ENCODE measurements at places on chromosomes 3 and 15.

DNA sequence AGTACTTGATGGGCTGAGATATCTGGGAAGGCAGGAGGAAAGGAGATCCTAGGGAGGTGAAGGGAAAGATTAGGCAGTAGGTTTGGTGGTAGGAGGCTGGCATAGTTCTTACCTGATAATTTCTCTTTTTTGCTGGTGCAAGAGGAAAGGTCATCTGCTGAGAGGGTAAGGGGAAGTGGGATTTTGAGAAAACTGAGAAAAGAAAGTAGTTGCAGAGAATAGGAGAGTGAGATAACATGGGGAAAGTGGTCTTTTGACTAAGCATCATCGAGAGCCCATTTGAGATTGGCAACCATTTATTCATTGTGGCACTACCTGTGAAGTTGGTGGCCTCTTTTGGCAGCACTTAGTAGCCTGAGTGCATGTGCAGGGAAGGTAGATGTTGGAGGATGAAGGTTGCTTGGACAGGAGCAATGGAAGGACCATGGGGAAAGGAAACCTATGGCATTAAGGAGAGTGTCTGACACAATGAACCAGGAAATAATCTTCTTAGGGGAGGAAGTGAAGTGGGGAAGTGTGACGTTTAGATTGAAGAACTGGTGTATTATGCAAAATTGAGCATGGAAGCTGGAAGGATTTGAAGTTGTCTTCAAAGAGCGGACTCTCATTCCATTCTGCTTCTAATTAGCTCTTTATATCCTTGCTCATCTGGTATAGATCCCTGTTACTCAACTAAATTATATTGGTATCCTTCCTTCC is 21.9 kb upstream of the USP13 start:
- no peak for DNase-seq

DNA sequence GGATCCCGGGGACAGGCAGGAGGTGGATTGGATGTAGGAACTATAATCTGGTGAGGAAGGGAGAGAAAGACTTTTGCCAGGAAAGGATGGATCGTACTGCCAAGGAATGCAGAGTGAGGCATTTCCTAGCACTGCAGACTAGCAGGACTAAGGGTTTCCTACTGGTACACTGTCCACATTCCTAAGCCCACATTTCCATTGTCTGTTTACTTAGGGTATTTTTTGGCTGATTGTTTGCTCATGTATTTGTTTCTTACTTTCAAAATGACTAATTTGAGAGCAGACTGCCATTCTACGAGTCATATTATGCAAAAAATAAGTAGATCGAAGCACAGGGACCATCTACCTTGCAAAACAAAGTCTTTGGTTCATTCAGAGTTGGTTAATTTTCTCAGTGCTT is 1029.5 kb upstream of the NR2F2 start:
- DNase-seq = no peak

GRCh38 chr3:48014358-48014757 is 1.9 kb downstream of the MAP4 start:
- no peak for DNase-seq

GRCh38 chr3:249587-250262 is 53.2 kb downstream of the CHL1 start:
- no peak for DNase-seq

DNA sequence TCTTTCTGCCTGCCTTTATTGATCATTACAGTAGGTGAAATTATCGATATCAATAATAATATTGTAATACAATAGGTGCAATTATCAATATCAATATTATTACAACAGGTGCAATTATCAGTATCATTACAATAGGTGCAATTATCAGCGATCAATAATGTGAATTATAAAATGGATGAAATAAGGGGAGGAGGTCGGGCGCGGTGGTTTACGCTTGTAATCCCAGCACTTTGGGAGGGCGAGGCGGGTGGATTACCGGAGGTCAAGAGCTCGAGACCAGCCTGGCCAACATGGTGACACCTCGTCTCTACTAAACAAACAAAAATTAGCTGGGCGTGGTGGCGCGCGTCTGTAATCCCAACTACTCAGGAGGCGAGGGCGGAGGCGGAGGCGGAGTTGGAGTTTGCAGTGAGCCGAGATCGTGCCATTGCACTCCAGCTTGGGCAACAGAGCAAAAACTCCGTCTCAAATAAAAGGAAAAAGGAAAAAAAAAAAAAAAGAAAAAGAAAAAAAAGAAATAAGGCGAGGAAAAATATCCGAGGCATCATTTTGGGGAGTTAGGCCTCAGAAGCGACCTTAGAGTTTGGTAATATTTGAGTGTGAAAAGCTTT is 611 bp upstream of the BNIP2 start:
- DNase-seq = peak; percentile 9

DNA sequence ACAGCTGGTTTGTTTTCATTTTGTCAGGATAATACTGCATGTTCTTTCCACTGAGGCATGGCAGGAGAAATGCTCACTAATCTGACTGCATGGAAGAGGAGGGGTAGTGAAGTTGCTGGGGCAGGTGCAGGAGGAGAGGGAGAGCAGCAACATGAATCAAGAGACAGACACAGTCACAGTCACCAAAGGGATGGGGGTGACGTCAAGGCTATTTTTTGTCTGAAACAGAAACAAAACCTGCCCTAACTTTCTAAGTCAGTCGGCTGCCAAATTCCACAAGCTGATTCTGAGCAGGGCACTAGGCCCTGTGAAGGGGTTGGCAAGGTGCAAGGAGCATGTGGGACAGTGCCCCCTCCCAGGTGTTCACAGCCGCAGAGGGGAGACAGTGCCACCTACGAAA is 186.6 kb upstream of the NSMCE3 start:
- DNase-seq = no peak

GRCh38 chr3:17913359-17913758 is 170.9 kb upstream of the TBC1D5 start:
- no peak for DNase-seq

- DNase-seq = no peak
Measured at GRCh38 chr3:136612512-136612911, 139.7 kb downstream of the STAG1 start.

DNA sequence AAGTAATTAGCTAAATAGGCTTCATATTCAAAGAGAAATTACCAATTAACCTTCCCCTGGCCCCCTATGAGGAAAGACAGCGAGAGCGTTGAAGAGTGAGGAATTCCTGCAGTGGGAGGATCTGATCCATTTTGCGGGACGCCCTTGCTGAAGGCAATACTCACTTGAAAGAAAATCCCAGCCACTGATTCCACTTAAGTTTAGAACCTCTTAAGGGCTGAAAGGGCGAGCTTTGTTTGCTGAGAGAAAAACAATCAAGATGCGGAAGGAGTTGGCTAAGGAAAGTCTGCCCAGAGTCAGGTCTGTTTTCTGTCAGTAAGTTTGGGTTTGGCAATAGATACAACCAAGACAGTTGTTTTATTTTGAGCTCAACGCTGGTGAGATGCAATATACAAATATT is 102.8 kb upstream of the GBE1 start:
- no peak for DNase-seq

DNA sequence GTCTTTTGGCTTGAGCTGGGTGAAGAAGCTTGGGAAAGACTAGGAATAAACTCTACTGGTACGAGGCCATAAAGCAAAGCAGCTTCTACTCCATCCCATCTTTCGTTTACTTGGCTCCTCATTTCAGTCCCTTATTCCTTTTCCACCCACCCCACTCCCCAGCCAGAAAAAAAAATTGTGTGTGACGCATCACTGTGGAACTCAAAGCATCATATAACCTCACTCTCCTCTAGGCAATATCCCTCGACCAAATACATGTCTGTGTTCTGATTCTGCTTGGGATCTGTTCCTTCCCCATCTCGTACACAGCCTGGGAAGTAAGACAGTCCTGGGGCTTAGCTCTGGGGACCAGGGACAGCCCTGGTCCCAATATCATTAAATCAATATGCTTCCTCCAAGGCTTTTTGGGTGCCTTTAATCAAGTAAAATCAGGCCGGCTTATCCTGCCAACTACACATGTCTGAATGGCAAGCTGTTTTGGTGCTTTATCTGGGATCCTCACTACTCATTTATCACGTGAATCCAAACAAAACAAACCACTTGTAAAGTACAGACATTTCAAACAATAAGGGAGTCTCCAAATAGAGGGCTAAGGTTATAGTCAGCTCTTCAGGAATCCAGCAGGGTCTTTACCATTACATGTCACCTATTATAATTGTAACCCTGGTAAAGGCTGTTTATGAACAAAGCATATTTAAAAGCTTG is 74.9 kb upstream of the ZBED2 start:
- no peak for DNase-seq

DNA sequence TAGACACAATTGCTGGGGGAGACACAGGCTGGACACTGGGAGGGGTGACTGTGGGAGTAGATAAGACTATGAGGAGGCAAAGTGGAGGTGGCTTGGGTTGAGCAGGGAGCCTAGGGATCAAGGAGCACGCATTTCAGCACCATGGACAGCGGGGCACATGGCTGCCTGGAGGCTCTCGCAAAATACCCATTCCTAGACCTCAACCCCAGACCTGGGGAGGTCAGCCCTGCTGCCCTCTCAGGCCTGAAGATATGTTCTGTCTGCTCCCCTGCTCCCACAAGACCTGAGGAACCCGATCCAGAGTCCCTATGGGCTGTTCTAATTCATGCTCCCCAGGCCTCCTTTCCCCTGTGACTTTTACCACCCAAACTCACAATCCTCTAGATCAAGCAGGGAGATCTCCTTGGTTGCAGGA is 16.0 kb upstream of the CPEB1 start:
- no peak for DNase-seq

- DNase-seq = no peak
Measured at GRCh38 chr15:33132233-33132580, 62.3 kb downstream of the FMN1 start.

GRCh38 chr15:42498212-42499068 is 3.0 kb downstream of the SNAP23 start:
- no peak for DNase-seq

GRCh38 chr3:8996216-8996615 is 32.9 kb upstream of the RAD18 start:
- DNase-seq = no peak

- no peak for DNase-seq
Measured at GRCh38 chr3:64291345-64291744, 66.1 kb upstream of the PRICKLE2 start.

GRCh38 chr3:184284696-184285095 is 8.9 kb downstream of the ECE2 start:
- no peak for DNase-seq

GRCh38 chr15:61946778-61947177 is 113.5 kb downstream of the VPS13C start:
- DNase-seq = no peak

DNA sequence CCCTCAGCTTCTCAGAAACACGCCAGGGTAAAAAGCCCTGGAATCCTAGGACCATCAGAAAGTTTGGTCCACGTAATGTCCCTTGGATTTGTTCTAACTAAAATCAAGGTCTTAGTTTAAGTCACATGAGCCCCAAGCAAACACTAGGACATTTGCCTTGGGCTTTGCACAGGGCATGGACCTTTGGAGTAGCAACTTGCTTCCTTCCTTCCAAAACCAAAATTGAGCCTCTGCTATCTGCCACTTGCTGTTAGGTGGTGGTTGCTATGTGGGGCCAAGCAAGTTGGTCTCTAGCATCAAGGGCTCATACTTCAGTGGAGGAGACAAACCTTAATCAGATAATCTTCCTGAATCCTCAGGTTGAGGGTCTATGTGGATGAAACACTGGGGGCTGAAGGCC is 4.0 kb upstream of the DAG1 start:
- DNase-seq = no peak
